HS-27A (cell line): ENCODE measurements at places on chromosomes 16 and 17.

- DNase-seq: no peak
Observed at GRCh38 chr16:4498546-4499195, 22.5 kb downstream of the HMOX2 start.

- no peak for DNase-seq
Observed at GRCh38 chr16:1960665-1961630, 1.6 kb downstream of the NDUFB10 start.

- no peak for DNase-seq
Observed at GRCh38 chr16:67805718-67806427, 487 bp downstream of the RANBP10 start.

GRCh38 chr16:17270111-17270510 is 200.6 kb downstream of the XYLT1 start:
- no peak for DNase-seq

- DNase-seq: no peak
Observed at GRCh38 chr17:59038734-59039133, 67.9 kb downstream of the TRIM37 start.

DNA sequence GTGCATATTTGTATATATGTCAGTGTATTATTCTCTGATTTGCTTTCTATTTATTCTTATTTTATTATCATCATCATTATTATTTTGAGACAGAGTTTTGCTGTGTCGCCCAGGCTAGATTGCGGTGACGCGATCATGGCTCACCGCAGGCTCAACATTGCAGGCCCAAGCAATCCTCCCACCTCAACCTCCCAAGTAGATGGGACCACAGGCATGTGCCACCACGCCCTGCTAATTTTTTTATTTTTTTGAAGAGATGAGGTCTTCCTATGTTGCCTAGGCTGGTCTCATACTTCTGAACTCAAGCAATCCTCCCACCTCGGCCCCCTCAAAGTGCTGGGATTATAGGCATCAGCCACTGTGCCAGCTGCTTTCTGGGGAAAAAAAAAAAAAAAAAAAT is 8.4 kb upstream of the ARHGAP17 start:
- no peak for DNase-seq

DNA sequence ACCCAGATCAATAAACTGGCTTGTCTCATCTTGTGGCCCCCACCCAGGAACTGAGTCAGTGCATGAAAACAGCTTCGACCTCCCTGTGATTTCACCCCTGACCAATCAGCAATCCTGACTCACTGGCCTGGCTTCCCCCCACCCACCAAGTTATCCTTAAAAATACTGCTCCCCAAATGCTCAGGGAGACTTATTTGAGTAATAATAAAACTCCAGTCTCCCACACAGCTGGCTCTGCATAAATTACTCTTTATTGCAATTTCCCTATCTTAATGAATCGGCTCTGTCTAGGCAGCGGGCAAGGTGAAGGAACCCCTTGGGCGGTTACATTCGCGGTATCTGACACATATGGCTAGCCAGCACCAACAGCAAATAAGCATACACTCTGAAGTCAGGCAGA is 9.8 kb upstream of the RABEP1 start:
- DNase-seq: no peak

GRCh38 chr16:72072514-72073342 is 9.7 kb downstream of the HPR start:
- DNase-seq: no peak

DNA sequence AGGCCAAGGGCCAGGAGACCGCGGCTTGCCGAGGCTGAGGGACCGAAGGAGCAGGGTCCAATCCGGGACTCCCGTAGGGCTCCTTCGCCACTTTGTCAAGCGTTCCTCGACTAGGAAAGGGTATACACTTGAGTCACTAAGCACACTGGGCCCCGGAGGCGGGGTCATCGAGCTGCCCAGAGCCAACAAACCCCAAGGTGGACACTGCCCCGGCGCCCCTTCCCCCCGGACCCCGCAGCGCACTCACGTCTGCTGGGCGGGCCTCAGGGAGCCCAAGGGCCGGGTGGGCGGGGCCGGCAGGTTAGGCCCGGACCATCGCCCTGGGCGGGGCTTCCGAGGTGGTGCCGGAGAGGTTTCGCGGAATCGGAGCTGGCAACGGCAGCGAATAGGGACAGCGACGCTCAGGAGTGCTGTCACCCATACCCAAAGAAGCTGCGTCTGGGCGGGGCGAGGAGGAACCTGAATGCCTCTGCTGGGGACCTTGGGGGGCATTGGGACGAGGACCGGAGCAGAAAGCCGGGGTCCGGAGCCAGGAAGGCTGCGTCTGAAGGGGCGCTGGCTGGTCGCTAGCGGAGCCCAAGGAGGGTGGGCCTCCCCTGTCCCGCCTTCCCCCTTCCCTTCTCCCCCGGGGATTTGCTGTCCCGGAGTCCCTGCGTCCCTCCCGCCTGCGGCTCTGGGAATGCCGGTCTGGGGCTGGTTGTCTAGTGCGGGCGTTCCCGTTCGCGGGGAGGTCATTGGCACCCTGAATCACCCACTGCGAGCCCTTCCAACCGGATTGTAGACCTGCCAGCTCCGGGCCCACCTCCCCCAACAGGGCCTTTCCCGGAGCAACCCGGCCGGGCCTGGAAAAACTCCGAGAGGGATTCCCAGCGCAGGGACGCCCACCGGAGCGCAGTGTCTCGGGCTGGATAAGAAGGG is 118.2 kb upstream of the SMURF2 start:
- no peak for DNase-seq

GRCh38 chr16:86314402-86315025 is 195.8 kb upstream of the FOXF1 start:
- no peak for DNase-seq

DNA sequence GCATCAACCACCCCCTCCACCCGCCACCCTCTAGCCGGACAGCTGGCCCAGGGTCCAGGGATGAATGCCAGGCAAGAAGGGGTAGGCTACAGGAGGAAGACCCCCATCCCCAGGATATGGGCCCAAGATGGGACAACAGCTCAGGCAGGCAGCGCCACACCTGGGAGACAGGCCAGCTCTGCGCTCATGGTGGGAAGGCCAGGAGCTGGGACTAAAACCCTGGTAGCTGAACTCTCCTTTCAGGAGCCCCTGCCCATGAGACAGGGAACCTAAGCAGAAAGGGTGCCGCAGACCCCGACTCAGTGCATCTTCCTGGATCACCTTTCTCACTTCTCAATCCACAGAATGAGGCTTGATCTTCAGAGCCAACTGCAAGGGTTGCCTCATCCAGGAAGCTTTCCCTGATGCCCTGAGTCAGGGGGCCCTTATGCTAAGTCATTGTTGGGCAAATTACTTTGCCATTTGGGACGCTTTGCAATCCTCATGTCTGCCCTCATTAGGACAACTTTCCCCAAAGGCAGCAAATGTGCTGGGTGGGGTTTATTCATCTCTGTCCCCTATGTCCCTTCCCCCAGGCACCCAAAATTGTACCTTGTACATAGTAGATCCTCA is 9.0 kb downstream of the ZDHHC1 start:
- DNase-seq: no peak

GRCh38 chr16:24815021-24815420 is 30.7 kb upstream of the SLC5A11 start:
- DNase-seq: no peak

GRCh38 chr17:48671697-48672171 is 45.6 kb upstream of the HOXB9 start:
- peak; percentile 51 for DNase-seq

GRCh38 chr17:60173304-60173819 is 23.6 kb downstream of the CA4 start:
- no peak for DNase-seq

GRCh38 chr16:87334651-87335624 is 17.7 kb upstream of the C16orf95 start:
- no peak for DNase-seq

DNA sequence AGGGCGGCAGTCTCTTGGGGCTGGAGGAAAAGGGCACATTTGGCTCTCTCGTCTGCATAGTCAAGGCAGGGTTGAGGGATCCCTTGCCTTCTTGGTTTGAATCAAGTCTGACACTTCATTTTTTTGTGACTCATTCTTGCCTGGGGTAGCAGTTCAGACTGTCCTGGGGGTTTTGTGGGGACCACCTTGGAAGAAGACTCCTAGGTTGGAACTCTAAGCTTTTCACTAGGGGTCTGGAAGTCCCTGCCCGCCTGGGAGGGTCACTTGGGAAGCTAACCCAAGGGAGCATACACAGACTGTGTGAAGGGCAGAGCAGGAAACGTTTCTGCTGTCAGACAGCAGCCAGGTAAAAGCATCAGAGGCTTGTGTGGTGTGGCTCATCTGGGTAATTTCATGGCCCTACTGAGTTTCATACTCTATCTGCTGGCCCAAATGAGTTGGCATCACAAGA is 11.3 kb downstream of the YPEL2 start:
- no peak for DNase-seq

- DNase-seq: no peak
Observed at GRCh38 chr17:40611840-40612474, 35.7 kb downstream of the SMARCE1 start.

- no peak for DNase-seq
Observed at GRCh38 chr17:30117675-30118081, 1.1 kb downstream of the NSRP1 start.

GRCh38 chr17:68507576-68507975 is 4.7 kb upstream of the PRKAR1A start:
- DNase-seq: no peak

DNA sequence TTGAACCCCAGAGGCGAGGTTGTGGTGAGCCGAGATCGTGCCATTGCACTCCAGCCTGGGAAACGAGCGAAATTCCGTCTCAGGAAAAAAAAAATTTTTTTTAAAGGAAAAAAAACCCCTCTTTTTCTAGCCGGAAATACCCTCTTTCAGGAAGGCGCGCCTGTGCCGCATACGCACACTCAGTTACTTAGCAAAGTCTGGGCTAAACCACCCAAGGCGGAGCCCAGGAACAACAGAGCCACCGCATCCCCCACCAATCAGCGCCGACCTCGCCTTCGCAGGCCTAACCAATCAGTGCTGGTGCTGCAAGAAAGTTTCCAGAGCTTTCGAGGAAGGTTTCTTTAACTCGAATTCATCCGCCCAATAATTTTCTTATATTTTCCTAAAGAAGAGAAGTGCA is 510.4 kb downstream of the KCNJ18 start:
- no peak for DNase-seq

DNA sequence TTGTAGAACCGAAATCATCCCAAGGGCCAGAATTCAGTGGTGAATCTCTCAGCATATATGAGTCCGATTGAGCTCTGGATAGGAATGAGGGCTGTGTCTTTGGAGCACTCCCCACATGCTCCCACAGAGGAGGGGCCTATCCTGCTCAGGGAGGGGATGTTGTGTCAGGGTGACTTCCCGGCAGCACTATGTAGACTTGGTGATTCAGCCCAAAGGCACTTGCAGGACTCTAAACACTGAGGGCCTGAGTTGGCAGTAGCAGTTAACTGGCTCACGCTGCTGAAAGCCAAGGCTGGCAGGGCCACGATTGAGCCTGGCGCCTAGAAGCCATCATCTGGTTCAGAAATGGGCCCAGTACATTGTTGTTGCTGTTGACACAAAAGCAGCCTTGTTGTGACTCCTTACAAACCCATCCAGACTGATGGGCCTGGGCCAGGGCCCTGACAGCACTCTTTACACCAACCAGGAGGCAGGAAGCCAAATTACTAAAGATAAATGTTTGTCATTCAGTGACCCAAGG is 31.9 kb downstream of the NMT1 start:
- DNase-seq: peak; percentile 78

GRCh38 chr17:50423553-50424159 is 2.4 kb upstream of the ACSF2 start:
- peak; percentile 75 for DNase-seq

GRCh38 chr17:29119265-29119664 is 60.9 kb downstream of the MYO18A start:
- DNase-seq: no peak

DNA sequence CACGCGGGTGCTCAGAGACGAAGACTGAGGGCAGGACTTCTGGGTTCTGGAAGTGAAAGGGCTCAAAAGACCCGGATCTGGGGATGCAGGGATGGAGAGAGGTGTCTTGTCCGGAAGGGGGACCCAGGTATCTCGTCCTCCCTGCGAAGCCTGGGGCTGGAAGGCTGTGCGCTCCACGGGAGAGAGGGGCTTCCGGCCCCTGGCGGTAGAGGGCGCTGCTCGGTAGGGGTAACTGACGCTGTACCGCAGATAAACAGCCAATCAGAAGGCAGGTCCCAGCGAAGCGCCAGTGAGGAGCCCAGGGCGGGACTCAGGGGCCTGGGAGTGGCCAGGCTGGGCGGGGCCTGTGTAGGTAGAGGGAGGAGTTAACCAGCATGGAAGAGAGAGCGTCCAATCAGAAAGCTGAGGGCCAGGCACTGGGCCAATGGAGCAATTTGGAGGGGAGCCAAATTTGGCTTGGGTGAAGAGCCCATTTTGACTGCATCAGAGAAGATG is 804 bp downstream of the TGFB1I1 start:
- DNase-seq: peak; percentile 40

DNA sequence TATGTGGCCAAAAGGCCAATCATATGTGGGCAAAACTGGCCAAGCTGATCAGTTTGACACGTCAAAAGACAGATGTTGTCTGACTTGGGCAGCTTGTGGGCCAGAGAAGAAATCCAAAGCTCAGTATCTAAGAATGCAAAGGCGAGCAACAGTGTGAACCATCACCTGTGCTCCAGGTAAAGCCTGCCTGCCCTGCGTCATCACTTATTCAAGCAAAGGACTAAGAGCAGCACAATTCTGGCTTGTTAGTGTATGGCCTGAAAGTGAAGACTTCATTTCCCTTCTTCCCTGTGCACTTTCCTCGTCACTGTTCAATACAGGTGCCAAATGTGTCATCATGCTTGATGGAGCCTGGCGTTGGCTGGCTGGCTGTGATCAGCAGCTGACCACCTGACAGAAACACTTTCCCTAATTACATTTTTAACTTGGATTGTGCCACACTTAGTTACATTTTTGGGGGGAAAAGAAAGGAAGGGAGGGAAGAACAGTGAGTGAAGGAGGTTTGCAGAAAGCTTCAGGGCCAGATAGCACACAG is 4.7 kb downstream of the FAM20A start:
- no peak for DNase-seq

- DNase-seq: no peak
Observed at GRCh38 chr17:4475463-4475862, 23.2 kb upstream of the SPNS2 start.

GRCh38 chr16:27700304-27700995 is 150.5 kb downstream of the KATNIP start:
- DNase-seq: no peak

- DNase-seq: no peak
Observed at GRCh38 chr17:19978209-19978802, 678 bp upstream of the AKAP10 start.

DNA sequence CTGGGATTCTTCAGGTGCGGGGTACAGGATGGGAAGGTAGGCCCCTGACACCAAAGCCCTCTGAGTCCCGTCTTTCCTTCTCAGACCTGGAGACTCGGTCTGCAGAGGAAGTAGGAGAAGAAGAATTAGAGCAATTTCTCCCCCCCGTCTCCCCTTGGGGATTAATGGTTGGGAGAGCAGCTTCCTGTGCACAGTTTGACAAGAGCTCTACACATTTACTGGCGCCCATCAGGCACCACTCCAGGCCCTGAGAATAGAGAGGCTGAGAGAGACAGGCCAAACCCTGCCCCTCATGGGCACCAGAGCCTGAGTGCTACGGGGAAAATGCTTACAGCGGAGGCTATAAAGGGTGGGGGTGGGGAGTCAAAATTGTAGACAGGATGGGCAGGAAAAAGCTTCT is 3.5 kb upstream of the C16orf74 start:
- no peak for DNase-seq
